ENCODE measurements at places on chromosomes 1 and 21.
A peak's percentile ranks its signal among the peaks of the same experiment; 100 is the strongest.

GRCh38 chr21:15004721-15005370, 60.0 kb downstream of the NRIP1 start:
- no peak for DNase-seq

GRCh38 chr1:4600615-4601460, 53.6 kb upstream of the AJAP1 start:
- DNase-seq, result no peak

- DNase-seq, result no peak
Measured at GRCh38 chr1:76494807-76495206, 372.5 kb upstream of the ST6GALNAC5 start.

- no peak for DNase-seq
Measured at GRCh38 chr1:230230273-230230672, 163.2 kb downstream of the GALNT2 start.

DNA sequence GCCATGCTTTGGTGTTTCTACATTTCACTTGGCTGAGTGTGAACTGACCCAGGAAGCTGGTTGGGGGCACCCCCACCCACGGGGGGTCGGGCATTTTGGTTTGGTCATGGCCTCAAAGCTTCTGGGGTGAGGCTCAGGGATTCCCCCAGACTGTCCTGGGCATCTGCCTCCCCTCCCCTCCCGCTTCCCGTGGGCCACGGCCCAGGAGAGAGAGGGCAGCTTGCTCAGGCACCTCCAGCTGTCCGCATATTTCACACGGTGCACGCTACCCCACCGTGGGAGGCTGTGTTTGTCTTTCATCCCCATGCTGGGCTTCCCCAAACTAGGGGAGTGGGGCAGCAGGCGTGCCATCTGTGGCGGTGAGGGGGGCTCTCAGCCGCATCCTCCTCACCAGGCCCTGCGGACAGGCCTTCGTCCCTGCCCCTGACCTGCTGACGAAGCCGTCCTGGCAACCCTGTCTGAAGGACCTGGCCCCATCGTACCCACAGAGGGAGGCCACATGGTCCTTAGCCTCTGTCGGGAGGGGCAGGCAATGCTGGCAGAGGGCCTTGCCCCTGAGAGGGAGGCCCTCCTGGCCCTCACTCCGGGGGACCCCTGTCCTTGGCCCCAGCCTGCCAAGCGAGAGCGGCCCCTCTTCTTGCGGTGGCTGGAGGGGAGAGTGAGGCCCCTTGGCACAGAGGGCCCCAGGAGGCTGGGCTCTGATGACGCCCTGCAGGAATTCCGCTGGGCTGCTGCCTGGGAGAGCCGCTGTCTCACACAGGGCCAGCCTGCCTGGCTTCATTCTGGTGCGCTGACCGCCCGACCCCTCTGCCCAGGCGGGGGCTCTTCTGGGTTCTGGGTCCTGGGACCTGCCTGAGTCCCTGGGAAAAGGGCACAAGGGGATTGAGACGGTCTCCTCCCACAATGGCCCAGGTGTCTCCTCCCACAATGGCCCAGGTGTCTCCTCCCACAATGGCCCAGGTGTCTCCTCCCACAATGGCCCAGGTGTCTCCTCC, 22.1 kb downstream of the TP73 start:
- no peak for DNase-seq

GRCh38 chr1:243818978-243819377, 31.1 kb downstream of the AKT3 start:
- no peak for DNase-seq

GRCh38 chr1:84611091-84611490, 36.9 kb upstream of the CTBS start:
- DNase-seq, result no peak

- no peak for DNase-seq
Measured at GRCh38 chr1:214404571-214405213, 123.7 kb downstream of the SMYD2 start.

DNA sequence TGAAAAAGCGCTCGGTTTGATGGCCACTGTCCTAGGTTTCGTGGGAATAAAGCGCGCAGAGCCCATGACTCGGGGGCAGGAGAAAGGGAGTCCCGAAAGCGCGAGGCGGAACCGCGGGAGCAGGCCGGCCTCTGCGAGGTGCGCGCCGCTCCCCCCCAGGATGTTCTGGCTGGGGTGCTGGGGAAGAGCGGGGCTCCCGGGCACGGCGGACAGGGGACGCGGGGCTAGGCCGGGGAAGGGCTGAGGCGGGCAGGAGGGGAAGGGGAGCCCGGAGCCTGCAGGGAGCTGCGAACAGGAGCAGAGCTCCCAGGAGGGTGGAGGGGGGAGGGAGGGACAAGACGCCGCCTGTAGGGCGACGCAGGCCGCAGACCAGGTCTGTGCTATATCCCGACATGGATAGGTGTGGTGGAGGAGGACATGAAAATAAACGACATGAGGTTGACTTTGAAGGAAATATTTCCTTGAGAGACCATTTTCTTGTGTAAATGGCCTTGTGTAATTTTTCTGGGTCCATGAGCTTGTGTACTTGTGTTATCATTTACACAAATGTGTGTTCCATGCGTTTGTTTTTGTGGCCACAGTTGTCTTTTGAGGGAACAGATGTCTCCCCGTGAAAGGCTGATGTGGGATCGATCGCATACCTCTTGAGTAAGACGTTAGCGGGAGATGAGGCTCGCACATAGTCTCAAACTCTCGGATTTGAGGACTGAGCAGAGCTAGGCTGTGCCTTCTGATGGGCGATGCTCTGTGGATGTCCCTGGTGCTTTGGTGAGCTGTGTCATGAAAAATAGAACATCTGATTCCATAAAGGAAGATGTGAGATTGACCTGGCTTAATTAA, 1.3 kb downstream of the PCNT start:
- DNase-seq, result peak; percentile 65

GRCh38 chr1:150152772-150153456, 3.2 kb downstream of the PLEKHO1 start:
- peak; percentile 43 for DNase-seq

GRCh38 chr1:226981838-226982237, 41.7 kb downstream of the COQ8A start:
- DNase-seq, result no peak
